Activated CD4-positive, alpha-beta T cell treated with anti-CD3 and anti-CD28 coated beads for 24 hours (primary cell): ENCODE measurements at places on chromosomes 4 and X.

DNA sequence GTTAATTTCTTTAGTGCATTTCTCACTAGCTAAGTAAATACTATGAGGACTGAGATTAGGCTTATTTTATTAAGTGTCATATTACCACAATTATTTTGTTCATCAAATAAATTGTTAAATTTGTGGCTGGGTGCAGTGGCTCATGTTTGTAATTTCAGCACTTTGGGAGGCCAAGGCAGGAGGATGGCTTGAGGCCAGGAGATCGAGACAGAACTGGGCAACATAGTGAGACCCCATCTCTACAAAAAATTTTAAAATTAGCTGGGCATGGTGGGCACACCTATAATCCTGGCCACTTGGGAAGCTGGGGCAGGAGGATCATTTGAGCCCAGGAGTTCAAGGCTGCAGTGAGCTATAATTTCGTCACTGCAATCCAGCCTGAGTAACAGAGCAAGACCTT is 6.8 kb downstream of the SEC24D start:
- DNase-seq, result no peak

GRCh38 chr4:22130741-22131140 is 182.2 kb upstream of the KCNIP4 start:
- DNase-seq, result no peak

- DNase-seq, result no peak
Measured at GRCh38 chr4:71126719-71127118, 133.3 kb downstream of the DCK start.

DNA sequence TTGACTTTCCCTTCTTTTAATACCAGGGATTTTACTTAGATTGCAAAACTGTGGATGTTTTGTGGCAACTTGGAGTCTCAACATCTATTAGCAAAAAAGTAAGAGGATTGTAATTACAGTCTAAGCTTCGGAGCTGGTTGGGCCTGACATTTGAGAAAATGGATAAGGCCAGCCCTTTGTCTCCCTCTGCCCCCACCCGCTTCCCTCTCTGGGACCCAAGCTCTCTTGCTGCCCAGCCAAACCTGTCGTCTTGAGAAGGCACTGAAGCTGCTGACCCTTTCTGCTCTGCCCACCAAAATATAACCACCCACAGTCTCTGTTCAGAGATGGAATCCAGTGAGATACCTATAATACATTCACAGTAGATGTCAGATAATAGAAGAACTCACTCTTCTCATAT is 49.6 kb downstream of the SHROOM3 start:
- DNase-seq, result no peak

DNA sequence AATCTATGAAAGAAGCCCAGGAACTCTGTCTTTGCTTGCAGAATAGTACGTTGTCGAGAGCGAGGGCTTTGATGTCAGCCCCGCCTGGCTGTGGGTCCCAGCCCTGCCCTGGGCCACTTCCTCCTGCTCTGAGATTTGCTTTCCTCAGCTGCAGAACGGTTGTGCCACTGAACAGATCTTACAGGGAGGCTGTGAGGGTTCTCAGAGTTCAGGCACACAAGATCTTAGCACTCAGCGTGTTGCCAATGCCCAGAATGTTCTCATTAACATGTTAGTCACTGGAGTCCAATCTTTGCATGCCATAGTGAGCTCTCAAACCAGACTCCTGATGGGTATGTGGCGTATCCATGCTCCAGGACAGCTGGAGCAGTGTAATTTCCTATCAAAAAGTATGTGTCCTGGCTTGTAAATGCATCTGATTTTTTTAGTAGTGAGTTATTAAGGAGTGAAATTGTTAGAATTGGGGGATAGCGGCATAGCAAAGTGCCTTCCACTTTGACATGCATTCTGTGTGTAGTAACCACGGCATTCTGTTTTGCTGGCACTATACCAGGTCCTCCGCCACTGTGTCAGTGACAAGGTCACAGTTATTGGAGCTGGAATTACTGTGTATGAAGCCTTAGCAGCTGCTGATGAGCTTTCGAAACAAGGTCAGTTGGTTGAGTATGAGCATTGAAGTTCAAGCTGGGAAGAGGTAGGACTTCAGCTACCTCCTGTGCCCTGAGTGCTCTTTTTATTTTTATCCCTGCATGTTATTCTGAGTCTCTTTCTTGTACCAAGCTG is 31.6 kb downstream of the TKTL1 start:
- no peak for DNase-seq

DNA sequence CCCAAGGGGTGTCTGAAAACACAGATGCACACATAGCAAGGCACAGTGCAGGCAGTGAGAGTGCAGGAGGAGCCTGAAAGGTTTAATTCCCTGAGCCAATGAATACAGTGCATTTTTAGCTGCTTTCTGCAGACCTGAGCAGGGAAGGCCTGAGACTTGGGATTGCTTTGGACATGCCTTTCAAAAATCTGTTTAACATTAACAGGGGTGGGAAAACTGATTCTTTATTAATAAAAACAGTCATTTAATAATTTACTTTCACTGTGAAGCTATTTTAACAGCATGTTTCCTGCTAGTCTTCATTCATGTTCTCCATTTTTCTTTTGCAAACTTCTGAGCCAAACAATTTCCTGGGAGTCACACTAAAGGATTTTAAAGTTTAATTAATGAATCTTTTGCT is 488.1 kb downstream of the SMARCA1 start:
- no peak for DNase-seq

- no peak for DNase-seq
Measured at GRCh38 chrX:25079020-25079419, 63.3 kb upstream of the ARX start.

DNA sequence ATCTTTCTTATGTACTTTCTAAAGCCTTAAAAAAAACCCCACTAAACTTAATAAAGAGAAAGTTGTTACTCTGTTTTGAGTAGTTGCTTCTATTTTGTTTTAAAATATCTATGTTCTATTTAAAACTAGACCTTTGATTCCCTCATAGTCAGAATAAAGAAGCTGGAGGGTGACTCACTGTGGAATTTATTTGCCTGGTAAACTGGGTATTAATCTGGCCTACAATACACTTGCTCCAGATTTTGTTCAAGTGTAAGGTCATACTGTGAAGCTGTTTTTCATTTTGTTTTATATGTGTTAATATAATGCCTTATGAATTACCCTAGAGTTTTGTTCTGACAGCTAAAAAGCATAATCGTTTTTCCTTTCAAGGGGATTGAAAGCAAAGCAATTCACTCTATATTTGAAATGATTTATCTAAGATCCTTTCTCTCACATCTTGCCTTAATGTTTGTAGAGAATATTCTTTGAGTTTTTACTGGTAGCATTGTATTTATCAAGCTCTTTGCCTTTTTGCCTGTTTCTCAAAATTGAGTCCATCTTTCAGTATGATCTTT is 277.4 kb upstream of the PITX2 start:
- DNase-seq, result no peak

DNA sequence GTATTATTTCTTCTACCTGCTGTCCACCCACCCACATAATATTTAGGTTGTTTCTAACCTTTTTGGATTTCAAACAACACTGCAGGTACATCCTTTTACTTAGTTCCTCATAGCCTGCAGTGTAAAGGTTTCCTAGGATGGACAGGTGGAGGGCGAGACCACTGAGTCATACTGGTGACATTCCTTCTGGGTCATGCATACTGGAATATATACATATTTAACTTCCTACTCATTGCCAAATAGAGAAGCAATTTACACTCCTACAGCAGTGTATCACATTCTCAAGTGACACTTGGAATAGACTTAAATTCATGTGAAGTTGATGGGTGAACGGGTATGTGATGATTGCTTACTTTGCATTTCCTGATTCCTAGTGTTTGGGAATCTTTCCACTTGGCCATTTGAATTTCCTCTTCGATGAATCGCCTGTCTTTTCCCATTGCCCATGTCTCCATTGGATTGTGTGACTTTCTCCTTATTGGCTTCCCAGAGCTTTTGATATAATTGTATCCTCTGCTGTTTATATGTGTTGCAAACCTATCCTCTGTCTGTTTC is 8.2 kb upstream of the PPP2R2C start:
- no peak for DNase-seq

- no peak for DNase-seq
Measured at GRCh38 chr4:42234817-42235216, 82.4 kb upstream of the BEND4 start.

- no peak for DNase-seq
Measured at GRCh38 chrX:123408821-123409737, 225.0 kb downstream of the GRIA3 start.

DNA sequence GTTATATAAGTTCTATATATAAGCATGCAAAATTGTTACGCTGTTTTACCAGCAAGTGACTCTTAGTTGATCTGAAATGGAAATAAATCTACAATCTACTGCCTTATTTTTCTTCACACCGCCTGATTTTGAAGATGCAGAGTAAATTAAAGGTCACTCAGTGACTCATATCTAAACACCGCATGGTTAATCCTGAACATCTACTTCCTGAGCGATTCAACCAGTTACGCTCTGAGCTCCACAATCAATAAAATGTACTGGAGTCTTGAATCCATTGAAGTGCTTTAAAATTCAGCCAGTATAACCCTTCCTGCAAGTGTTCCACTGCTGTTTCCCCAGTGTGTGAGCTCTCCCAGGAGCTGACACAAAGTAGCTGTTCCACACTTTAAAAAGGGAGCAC is 192.8 kb downstream of the SLC7A11 start:
- DNase-seq, result no peak

DNA sequence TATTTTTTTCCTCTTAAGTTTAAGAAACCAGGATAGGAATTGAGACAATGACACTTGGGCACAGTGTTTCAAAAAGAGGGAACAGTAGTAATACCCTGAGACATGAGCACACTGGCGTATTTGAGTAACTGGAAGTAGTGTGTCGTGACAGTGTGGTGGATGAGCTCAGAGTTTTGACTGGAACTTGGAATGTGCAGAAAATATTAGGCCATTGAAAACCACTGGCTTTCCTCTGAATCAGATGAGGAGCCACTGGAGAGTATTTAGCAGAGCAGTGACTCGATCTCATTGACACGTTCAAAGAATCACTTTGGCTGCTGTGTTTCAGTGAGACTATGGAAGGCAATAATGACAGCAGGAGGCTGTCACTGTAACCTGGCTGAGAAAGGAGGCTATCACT is 1531.2 kb downstream of the STIM2 start:
- no peak for DNase-seq

DNA sequence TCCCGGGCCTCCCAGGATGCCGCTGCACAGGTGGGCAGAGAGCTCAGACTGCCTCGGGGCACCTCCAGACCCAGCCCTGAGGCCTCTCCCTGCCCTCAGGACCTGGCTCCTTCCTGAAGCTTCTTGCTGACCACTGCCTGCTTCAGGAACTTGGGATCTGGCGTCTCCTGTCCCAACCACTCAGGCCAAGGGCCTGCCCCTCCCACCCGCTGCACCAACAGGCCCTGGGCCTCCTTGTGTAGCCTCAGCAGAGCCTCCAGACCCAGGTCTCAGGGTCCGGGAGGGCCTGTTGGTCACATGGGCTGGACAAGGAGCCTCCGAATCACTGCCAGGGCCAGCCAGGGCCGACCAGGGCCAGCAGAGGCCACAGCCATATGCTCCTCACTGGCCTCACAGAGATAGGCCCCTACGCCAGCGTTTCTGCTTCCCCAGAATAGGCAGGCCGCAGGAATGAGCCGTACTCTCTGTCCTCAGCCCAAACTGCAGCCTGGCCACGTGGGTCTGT is 2.8 kb downstream of the MXD4 start:
- no peak for DNase-seq

- DNase-seq, result no peak
Measured at GRCh38 chr4:153560908-153561307, 94.7 kb downstream of the TMEM131L start.

GRCh38 chr4:128256539-128256938 is 31.1 kb downstream of the PGRMC2 start:
- DNase-seq, result no peak

DNA sequence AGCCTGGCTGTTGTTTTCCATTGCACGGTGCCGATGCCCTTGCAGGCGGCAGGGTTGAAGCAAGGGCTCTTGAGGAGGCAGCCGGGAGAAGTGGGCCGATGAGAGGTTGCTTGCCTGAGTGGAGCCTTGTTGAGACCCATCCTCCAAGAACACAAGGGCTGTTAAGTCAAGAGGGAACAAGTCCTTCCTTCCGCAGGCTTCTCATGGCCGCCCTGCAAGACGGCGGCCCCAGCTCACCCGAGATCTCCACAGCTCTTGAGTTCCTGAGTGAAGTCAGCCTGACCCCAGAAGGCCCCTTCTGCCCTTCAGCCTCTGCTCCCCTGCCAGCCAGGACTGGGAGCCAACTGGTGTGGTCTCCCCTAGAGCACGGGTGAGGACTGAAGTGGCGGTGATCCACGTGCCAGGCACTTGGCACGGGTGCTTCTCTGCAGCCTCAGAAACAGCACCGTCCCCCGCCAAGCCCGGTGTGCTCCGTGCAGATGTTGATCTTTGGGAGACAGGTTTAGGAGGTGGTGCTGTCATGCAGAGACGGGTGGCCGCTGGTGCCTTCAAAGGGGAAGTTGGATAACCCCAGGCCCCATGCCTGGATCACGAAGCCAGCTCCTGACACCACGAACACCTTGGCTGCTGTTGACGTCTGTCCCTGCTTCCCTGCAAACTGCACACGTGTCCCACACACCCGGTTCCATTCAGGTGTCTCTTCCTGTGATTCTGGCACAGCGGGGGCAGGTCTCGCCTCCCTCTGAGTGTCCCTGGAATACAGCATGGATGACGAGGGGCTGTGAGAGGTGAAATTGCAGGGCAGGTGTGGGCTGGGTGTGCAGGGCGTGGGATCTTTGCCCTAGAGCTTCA is 164.4 kb upstream of the PSAPL1 start:
- DNase-seq, result no peak

DNA sequence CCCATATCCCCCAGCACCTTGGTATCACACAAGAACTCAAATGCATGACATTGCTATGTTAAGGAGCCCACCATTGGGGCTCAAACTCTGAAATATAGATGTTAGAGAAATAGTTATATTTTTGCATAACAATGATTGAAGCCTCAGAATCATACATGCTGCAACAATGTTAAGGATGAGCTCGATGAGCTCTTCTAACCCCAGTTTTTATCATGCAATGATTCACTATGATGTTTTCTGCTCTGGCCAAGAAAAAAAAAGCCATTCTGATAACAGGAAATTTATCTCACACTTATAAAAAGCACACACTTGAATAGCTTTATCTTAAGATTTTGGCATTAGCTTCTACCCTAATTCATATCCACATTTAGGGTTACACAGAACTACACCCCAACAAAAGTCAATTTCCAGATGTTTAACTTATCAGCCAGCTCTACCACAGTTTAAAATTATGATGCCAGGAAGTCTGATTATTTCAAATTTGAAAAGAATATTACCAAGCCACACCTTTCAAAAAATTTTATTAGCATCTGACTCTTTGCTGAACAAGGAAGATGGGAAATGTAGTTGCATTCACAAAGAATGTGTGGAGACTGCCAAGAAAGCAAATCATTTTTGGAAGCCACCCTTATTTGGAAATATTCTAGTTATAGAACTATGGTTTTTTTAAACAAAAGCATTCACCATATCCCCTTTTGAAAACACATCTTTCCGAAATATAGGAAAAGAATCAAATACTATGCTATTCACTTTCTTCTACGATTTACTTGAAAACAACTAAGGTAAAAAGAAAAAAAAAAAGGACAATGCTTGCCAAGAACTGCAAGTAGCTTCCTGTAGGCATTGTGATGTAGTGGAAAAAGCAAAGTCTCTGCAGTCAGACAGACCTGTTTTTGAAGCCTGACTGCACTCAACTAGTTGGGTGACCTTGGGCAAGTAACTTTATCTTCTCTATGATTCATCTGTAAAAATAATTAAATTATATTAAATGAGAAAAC is 100.8 kb upstream of the PLS3 start:
- no peak for DNase-seq

- no peak for DNase-seq
Measured at GRCh38 chrX:136899221-136899620, 18.7 kb upstream of the RBMX start.

GRCh38 chr4:100147198-100147597 is 43.1 kb downstream of the DDIT4L start:
- no peak for DNase-seq

GRCh38 chr4:1684506-1685234 is 557 bp upstream of the FAM53A start:
- DNase-seq, result peak; percentile 97
